ENCODE measurements at places on chromosomes 16 and 17.

DNA sequence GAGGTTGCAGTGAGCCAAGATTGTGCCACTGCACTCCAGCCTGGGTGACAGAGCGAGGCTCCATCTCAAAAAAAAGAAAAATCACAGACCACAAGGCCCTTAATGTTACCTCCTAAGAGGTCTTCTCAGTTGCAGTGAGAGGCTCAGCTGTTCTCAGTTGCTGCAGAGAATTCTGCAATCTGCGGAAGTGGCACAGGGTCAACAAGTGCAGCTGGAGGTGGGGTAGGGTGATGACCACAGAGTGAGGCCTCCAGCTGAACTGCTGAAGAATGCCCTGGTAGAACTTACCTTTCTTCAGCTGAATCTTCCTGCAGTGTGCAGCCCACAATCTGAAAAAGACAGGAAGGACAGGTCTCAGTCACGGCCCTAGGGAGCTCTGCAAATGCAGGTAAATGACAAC lies 26.3 kb downstream of the CNTNAP1 start:
- DNase-seq = no peak

DNA sequence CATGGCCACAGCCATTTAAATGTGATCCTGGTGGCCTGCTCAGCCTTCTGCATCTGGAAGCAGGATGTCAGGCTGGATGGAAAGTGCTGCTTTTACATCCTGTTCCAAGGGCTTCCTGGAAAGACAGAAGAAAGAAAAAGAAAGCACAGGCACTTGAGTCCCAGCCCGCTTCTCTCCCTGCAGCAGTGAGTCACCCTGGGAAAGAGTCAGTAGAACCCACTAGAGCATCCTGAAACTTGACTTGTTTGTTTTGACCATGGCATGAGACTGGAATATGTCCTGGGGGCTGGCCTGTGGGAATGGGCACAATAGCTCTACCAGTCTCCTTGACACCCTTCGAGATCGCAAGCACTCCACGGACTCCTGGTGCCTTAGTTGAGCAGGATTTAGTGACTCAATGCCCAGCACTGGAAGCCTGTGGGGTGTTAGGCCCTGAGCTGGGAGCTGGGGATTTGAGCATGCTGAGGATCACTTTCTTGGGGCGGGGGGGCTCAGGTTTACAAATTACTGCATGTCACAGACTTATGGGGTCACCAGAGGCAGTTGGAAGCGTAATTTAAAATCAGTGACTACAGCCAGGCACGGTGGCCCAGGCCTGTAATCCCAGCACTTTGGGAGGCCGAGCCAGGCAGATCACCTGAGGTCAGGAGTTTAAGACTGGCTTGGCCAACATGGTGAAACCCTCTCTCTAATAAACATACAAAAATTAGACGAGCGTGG lies 22.1 kb upstream of the GNA13 start:
- DNase-seq = no peak

- no peak for DNase-seq
Measured at GRCh38 chr17:29176558-29177351, 3.4 kb downstream of the MYO18A start.

DNA sequence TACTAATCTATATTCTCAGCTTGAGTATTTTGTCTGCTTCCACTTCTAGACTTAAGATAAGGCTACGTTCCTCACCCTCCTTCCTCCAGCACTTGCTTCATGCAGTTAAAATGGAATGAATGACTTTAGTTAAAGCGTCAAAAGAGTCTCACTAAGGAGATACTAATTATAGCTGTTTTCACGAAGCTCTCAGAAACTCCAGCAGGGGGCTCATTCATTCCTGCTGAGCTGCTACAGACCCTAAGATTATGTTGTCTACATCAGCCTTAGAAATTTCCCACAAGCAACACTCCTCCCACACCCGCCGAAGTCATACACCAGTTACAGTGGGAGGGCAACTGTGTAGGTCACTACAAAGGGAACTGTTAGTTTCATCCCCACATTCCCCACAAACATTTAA lies 57.0 kb upstream of the KIFC3 start:
- no peak for DNase-seq

GRCh38 chr17:70329721-70330120 lies 160.4 kb downstream of the KCNJ2 start:
- no peak for DNase-seq

GRCh38 chr16:27188633-27189032 lies 14.7 kb upstream of the KDM8 start:
- DNase-seq = no peak

DNA sequence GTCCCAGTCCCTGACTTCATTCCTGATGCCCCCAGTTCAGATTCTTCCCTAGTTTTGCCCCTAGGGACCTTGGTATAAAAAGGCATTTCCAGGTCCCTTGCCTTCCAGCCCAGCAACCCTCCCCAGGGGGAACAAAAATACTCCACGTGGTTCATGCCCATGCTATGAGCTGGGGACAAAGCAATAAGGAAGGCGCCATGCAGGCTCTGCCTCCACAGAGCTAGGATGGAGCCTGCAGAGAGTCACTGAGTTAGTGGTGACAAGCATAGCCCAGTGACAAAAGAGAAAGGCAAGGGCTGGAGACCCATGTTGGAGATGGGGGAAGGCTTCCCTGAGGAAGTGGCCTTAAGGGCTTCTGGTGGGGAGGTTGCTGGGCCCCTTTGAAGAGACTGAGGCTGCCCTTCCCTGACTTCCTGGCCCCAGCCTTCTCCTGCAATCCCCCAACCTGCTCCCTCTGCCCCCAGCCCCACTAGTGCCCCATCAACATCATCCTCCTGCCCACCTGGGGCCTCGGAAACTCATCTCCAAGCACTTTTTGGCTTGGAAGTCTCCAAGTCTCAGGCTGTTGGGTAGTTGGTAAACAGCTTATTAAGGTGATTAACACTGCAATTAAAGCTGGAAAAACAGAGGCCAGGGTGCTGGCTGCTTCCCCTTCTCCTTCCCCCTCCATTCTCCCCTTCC lies 9.6 kb downstream of the DLX3 start:
- no peak for DNase-seq

DNA sequence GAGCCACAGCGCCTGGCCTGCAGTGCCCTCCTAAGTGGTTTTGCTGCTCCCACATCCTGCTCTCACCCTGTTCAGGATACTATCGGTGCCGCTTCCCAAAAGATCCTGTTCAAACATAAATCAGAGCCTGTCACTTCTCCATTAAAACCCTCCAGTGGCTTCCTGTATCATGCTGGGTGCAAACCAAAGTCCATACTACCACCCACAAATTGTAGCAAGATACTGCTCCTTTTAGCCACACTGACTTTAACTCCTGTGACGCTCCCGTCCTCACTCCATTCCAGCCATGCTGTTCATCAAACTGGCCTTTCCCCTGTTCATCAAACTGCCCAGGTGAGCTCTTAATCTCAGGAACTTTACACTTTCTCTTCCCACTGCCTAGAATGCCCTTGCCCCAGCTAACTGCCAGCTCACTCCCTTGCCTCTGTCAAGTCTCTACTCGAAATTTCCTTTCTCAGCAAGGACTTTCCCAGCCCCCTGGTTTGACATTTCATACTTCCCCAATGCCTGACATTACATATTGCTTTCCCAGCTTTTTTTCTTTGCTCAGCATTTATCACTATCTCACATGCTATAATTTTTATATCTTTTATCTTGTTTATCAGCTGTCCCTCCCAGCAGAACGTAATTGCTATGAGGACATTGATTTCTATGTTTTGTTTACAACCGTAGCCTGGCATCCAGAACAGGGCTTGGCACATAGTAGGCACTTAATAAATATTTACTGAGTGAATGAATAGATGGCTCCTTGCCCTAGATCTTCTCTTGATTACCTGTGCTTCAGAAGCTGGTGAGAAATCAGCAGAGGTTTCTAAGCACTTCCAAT lies 44.3 kb upstream of the SMURF2 start:
- no peak for DNase-seq
